H7 (cell line): ENCODE measurements at places on chromosomes 1 and 21.

GRCh38 chr1:157509546-157510232 lies 42.6 kb downstream of the FCRL5 start:
- no peak for DNase-seq

DNA sequence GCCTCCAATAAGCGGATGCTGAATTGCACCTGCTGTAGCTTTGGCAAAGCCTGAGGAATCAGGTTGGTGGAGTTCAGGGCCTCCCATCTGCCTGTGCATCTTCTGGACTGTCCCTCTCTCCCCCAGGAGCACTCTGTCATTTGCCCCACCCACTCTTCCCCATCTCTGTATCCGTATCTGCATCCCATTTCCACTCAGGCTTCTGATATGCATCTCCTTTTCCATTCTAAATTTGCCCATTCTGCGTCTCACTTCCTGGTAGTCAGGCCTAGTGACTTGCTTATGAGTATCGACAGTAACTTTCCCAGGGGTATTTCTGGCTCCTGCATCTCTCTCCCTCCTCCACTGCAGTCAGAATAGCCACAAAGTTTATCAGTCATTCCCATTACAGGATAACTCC lies 15.6 kb downstream of the MR1 start:
- DNase-seq, result no peak

- no peak for DNase-seq
These were observed 22.4 kb upstream of the TMEM125 start for GRCh38 chr1:43247256-43247921.

DNA sequence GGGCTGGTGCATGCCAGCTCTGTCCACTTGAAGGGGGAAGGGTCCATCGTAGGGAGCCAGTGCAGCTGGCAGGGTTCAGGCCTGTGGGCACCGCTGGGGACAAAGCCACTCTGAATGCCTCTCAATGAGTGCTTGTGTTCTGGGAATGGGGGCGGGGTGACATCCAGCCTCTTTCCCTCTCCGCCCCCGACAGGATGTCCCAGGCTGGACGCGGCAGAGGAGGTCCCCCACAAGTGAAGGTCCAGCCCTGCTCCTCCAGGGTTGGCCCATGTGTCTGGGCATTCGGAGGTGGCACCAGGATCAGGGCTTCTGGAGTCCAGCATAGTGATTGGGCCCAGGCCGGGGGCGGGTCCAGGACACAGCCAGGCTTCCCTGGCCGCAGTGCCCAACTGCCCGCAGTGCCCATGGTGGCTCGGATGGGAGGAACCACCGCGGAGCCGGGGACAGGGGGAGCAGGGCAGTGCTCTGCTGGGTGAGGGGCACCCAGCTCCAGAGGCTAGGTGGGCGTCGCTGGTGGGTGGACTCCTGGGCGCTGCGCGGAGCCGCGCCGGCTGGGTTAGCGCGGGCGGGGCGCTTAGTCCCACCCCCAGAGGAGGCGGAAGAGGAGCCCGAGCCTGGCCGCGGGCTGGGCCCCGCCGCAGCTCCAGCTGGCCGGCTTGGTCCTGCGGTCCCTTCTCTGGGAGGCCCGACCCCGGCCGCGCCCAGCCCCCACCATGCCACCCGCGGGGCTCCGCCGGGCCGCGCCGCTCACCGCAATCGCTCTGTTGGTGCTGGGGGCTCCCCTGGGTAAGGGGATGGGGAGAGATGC lies at the start of gene SHISA4:
Gene SHISA4 (plus strand): TSS at position 617 of the 808 bp plus-strand sequence. CDS start 97 bp downstream, at position 714.
- peak; percentile 91 for DNase-seq

DNA sequence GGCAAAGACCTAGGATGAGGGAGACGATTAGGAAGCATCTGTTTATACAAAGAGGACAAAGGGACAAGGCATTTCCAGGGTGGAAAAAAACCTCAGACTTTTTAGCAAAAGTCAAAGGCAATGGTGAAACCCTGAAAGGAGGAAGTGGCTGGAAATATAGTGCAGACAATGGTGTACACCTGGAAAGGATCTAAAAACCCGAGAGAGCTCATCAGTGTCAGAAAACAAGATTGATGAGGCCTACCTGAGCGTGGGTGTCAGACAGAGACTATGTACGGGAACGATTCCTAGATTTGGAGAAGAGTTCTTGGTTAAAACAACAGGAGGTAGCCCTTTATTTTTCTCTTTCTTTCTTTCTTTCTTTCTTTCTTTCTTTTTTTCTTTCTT lies 68.8 kb upstream of the HUNK start:
- DNase-seq, result no peak

DNA sequence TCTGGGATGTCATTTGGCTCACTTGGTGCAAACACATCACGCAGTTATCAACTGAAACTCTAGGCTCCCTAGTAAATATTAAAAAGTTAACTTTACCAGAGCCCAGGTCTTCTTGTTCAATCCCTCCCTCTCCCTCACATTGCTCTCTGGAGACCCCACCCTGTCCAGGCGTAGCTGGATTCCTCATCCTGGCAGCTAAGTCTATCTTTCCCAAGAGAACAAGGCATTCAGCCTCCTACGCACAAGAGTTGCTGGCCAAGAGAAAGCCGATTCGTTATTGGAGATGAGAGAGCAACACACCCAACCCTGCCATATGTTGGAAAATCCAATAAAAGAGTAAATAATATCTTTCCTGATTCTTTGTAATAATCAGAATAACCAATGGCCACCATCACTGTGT lies 117.9 kb downstream of the SLC30A10 start:
- no peak for DNase-seq

GRCh38 chr1:118294875-118295642 lies 110.0 kb upstream of the SPAG17 start:
- DNase-seq, result no peak

DNA sequence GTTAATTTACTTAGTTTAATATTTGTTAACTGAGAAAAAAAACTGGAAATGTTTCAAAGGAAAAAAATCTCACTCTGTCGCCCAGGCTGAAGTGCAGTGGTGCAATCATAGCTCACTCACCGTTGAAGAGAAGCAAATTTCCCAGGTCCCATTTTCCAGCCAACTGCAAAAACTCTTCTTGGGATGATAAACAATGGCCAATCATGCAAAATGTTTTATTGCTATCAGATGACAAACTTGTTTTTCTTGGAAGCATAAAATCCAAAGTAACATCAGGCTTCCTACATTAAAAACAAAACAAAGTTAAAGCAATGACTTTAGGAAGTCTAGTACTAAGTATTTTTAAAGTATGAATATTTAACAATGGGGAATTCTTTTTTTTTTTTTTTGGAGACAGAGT lies 84.9 kb downstream of the LYST start:
- no peak for DNase-seq

DNA sequence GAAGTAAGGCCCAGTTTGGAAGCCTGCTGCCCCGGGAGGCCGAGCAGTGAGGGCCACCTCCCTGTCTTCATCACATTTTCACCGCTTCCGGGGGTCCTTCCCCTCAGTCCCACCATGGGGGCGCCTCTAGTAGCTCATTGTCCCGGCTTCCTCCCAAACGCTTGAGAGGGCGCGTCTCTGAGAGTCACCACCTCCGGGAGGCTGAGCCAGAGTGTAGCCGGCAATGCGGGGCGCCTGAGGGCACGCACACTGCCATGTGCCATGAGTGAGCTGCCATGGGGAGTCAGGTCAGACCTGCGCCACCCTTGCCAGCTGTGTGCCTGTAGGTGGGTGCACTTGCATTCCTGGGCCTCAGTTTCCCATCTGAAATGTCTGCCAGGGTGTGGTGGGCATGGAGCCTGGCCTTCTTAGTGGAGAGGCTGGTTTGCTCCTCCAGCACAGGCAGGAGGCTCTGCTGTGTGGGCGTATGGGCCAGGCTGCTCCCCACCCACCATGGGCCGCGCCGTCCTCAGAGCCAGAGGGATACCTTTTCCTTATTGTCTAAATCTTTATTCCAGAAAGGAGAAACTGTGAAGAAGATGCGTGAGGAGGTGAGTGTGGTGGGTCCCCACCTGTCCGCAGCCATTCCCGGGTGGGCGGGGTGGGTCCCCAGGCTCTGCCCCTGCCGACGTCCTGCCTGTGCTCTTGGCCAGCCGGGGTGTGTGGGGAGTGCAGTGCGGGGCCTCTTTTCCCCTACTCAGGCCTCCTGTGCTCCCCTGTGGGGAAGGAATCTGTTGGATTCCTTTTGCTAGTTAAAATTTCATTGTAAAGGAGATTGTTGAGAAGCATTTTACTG lies 81.3 kb upstream of the COL6A1 start:
- DNase-seq, result peak; percentile 64

DNA sequence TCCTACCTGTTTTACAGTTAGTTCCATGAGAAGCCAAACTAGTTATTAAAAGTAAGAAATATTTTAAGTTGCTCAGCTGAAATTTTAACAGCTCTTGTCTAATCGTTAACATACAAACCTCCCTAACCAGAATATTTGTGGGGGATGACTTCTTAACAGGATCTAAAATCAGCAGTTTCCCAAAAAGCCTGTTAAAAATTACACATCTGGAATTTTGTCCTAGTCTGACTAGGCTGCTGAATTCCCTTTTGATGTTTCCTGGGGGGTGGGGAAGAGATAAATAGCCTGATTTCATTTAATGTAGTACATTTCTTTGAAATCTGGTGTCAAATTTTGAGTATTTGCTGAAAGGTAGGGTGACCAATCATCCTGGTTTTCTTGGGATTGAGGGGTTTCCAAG lies 78.8 kb upstream of the ARHGAP29 start:
- no peak for DNase-seq

GRCh38 chr21:18228060-18228739 lies 16.4 kb upstream of the CHODL start:
- DNase-seq, result no peak

- DNase-seq, result peak; percentile 15
These were observed 38.5 kb downstream of the IGFN1 start for GRCh38 chr1:201229095-201229494.

GRCh38 chr1:22139817-22140216 lies 3.1 kb downstream of the WNT4 start:
- DNase-seq, result peak; percentile 55

- peak; percentile 60 for DNase-seq
These were observed 3.2 kb downstream of the SH2D5 start for GRCh38 chr1:20729155-20729931.

DNA sequence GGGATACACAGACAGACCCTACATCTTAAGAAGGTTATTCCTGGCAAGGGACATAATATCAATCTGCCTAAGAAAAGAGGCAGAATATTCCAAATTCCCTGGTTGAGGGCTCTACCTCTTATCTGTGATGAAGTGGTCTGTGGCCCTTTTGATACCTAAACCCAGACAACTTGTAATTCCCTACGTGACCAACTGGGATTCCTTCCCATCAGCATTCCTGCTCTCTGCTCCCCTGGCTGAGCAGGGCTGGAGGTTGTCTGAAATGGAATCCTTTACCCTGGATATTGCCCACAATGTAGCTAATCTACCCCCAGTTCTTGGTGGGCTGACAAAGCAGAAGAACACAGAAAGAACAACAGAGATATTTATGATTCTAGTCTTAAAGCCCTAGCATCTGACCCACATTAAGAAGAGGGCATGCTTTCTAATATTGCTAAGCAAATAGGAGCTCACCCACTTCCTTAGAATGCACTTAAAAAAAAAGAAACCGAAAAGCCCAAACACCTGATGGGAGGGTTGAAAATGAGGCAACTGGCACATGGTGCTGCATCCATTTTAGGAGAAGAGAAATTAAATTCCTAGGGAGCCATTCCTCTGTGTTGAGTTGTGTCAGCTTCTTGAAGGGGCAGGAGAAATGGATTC lies 36.8 kb downstream of the GADD45A start:
- no peak for DNase-seq

DNA sequence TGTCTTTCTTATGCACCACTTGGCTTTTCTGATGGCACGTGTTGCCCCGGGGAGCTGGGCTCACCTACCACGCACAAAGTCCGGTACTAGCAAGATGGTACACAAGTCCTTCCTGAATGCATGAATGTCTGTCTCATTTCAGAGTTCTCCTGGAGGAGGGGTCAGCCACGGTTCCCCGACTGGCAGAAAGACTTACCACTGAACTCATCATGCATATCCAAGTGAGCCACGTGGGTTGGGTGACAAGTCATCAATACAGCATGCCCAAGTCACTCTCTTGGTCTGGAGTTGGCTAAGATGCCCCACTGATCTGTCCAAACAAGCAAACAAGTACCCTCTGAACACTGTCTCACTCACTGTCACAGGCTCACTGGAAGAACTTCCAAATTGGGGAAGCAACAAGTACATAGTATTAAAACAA lies 28.6 kb upstream of the MX1 start:
- no peak for DNase-seq

DNA sequence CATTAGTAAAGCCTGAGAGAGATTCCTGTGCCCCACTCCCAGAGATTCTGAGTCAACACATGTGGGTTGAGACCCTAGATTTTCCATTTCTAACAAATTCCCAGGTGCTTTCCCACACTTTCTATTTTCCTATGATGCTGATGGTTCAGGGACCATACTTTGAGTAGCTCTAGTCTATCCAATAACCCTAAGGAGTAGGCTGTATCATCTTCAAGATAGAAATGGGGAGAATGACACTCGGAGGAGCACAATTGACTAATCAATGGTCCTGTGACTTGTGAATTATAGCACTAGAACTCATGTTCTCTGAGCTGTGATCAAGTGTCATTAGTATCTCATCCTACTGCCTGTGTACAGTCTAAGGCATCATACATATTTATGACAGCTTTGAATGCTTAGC lies 232.9 kb upstream of the B3GALT2 start:
- no peak for DNase-seq

DNA sequence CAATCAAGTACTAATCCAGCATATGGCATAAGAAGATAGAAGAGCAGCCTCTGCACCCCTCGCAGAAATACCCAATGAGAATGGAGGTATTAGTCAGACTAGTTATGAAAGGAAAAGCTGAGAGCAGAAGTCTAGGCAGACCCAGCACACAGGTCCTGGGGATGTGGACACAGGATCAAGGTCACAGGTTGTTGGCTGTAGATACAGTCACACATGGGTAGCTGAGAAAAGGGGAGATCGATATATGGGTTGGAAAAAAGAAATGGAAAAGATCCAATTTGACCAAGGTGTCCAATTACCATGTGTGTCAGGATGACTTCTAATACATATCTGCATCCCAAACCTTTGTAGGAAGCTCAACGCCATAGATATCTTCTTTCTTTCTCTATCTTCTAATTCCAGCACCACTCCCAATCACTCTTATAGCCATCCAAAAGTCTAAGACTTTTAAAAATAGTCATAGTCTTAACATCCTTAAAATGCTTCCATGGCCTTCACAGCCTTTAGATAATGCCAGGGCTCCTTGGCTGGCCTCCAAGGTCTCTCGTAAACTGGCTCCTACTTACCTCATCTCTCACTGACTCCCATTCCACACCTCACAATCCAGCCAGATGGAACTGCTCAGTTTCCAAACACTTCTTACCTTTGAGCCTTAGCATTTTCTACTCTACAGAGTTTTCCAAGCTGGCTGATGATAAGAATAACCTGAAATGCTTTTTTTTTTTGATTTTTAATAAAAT lies 8.3 kb upstream of the ZC3H11B start:
- no peak for DNase-seq

- DNase-seq, result peak; percentile 68
These were observed 9.1 kb upstream of the MATN1 start for GRCh38 chr1:30732277-30732996.

DNA sequence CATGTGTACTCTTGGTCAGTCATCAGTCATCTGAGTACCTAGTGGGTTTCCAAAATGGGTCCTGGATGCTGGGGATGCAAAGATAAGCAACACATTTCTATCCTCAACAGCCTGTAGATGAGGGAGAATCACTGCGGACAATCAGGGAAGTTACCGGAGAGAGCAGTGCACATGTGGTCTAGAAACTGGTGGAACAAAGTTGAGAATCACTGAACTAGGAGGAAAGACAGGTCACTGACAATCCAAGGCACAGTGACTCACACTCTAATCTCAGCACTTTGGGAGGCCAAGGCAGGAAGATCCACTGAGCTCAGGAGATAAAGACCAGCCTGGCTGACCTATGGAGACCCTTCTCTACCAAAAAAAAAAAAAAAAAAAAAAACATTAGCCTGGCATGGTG lies 31.4 kb upstream of the LGALS8 start:
- no peak for DNase-seq

- peak; percentile 10 for DNase-seq
These were observed 52.5 kb downstream of the RWDD3 start for GRCh38 chr1:95286479-95286878.
